ENCODE measurements at places on chromosomes 12 and 14.
A peak's percentile ranks its signal among the peaks of the same experiment; 100 is the strongest.

- no peak for DNase-seq
Measured at GRCh38 chr14:71049435-71050133, 142.3 kb downstream of the PCNX1 start.

- DNase-seq: peak; percentile 84
Measured at GRCh38 chr12:109557805-109558204, 15.5 kb downstream of the MMAB start.

DNA sequence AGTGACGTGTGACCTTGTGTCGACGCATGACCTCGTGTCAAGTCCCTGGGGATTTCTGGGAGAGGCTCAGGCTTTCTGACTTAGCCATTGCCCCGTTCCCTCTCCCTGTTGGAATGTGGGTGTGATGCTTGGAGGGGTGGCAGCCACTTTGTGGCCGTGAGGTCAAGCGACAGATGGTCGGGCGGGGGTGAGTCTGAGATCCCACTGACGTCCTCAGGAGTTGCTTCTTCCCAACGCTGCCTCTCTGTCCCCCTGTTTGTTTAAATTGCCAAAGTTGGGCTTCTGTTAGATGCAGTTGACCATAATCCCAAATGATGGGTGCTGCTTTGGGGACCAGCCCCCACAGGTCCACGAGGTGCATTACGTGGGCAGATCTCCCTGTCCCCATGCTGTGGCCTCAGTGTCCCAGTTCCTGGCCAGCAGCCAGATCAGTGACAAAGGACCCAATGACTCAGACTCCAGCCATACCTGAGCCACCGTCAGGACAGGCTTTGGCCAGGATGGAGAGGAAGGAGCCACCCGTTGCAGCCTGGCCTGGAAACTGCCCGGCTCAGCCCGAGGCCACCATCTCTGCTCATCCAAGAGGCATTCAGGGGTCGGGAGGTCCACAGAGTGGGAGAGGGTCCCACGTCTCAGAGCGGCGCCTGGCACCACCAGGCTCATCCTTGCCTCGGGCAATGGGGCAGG lies 34.4 kb upstream of the GALNT9 start:
- no peak for DNase-seq

GRCh38 chr14:90785471-90785870 lies 30.8 kb downstream of the TTC7B start:
- peak; percentile 64 for DNase-seq

- no peak for DNase-seq
Measured at GRCh38 chr14:21234112-21234511, 35.1 kb downstream of the HNRNPC start.

DNA sequence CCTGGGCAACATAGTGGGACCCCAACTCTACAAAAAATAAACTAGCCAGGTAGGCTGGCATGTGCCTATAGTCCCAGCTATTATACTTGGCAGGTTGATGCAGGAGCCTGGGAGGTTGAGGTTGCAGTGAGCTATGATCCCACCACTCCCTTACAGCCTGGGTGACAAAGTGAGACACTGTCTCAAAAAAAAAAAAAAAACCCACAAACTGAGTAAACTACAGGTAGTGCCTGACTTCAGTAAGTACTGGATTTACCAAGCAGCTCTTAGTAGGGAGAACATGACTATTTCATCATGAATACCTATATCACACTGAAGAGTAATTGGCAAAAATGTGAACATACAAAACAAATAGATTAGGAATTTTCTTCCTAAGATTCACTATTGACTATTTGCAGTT lies 32.4 kb upstream of the AP4S1 start:
- no peak for DNase-seq

- DNase-seq: no peak
Measured at GRCh38 chr14:66078006-66078405, 408.2 kb upstream of the CCDC196 start.

DNA sequence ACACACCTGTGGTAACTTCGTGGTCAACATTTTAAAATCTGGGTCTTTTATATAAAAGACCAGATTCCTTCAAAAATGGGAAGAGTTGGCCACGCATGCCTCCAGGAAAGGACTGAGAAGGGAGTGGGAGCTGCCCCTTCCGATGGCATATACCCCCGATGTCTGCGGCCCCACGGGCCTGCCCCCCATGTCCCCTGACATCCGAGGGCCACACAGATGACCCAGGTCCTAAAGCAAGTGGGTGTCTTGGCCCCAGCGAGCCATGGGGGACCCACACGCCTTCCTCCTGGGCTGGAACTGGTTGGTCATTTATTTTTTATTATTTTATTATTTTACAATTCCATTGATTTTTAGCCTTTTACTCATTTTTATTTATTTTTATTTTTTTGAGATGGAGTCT lies 142.5 kb downstream of the PIWIL1 start:
- no peak for DNase-seq

DNA sequence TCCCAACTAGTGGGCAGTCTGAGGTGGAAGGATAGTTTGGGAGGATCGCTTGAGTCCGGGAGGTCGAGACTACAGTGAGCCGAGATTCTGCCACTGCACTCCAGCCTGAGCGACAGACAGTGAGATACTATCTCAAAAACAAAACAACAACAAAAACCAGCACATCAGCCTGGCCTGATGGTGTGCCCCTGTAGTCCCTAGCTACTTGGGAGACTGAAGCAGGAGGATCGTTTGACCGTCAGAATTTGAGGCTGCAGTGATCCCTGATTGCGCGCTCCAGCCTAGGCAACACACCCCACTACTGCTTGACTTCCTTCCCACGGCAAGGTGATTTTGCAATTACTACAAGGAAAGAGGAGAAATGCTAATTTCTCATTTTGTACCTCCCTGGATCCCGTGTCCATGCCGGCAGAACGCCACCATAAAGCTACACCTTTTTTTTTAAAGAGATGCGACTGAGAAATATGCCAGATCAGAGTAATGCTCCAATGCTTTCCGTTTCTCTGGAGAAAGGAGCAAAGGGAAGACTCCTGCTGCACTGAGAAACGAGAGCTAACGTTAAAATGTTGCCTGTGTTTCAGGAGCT lies 672 bp upstream of the SCFD1 start:
- peak; percentile 48 for DNase-seq

GRCh38 chr14:67704484-67705089 lies 2.9 kb downstream of the RDH12 start:
- peak; percentile 77 for DNase-seq

DNA sequence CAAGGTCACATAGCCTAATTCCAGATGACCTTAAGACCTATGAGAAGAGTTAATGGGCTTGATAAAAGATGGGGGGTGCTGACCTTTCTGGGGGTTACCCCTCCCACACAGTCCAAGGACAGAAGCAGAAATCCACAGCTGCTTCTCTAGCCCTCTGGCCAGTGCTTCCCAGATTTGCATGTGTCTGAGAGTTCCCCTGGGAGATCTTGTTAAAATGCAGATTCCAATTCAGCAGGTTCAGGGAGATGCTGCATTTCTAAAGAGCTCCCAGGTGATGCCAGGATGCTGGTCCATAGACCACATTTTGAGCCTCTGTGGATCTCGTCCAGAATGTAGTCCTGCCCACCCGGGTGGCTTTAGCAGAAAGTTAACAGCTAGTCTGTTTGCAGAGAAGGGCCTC lies 82.1 kb downstream of the WSCD2 start:
- no peak for DNase-seq

DNA sequence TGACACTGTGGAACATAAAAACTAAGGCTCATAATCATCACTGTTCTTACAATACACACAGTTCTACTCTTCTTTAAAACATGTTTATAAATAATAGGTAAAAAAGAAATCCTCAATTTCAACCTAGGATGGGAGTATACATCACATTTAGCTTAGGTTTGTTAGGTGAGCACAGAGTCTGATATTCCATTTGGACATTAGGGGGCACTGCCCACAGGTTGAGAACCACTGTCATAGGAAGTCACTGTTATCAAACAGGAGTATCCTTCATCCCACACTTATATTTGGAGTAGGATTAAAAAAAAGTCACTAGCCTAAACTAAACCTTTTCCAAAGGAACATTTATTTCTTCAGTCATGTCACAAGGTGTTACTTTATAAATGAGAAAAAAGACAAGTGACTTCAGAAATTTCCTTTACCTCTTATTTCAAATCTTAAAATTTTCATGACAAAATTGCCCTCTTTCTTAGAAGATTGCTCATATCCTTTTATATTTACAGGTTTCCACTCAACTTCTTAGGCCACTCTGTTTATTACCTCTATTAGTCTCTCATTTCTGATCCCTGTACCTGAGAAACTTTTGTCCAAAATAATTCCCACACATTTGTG lies 240.6 kb downstream of the CPNE8 start:
- peak; percentile 25 for DNase-seq

GRCh38 chr12:67414011-67414715 lies 145.0 kb downstream of the CAND1 start:
- DNase-seq: no peak

- DNase-seq: peak; percentile 75
Measured at GRCh38 chr12:122422730-122423257, 325 bp upstream of the CLIP1 start.

- no peak for DNase-seq
Measured at GRCh38 chr12:48276621-48277020, 73.5 kb upstream of the OR10AD1 start.

DNA sequence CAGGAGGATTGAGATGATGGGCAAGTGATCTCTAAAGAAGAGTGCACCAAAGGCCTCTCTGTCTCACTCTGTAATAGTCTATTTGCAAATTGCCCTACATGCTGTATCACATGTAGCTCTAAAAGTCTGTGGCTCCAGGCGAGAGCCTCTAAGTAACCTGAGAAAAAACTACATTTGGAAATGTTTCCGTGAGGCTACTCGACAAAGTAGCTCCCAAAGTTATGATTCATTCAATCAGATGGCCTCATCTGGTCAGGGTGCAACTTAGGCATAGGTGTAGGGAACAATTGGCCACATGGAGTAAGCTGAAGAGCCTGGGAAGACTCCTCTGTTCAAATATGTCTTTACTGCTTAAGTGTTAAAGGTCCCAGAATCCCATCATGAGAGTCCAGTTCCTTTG lies 155.4 kb upstream of the PLEKHG7 start:
- DNase-seq: no peak

GRCh38 chr12:118061011-118061872 lies at the start of gene WSB2:
Gene WSB2 (minus strand): TSS chr12:118061179. CDS start chr12:118061048, 131 bp downstream.
- peak; percentile 59 for DNase-seq

GRCh38 chr12:49674318-49674981 lies 32.8 kb downstream of the FMNL3 start:
- no peak for DNase-seq

DNA sequence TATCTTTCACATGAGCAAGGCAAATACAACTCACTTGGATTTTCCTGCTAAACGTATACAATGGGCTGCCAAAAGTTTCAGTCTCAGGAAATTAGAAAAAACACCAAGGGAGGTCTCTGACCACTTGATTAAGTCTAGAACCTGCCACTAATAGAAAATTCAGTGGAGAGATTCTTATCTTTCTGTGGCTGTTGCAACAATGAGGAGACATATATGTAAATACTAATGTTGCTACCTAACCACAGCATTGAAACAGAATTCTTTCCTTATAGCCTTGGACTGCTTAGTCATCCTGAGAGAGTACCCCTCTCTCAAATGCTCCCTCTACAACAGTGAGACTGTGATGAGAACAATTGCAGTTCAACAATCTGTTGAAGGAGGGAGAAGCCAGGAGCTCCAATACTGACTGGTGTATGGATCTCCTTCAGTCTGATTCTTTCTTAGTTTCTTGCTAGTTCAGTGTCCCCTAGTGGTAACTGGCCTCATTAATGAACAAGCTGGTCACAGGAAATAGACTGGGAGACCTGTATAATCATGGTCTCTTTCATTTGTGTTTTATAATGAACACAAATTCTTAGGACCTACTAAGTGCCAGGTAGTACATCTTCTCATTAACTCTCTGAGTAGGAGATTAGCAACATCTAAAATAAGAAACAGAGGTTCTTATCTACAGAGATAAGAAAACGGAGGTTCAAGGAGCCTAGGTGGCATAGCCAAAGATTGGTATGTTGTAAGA lies 164.5 kb downstream of the SLC38A4 start:
- DNase-seq: peak; percentile 89

GRCh38 chr14:94676495-94677185 lies 64.4 kb downstream of the SERPINA3 start:
- no peak for DNase-seq

- DNase-seq: peak; percentile 16
Measured at GRCh38 chr12:72274931-72275330, 2.8 kb downstream of the TRHDE start.

GRCh38 chr12:7207866-7208625 lies 18.6 kb downstream of the PEX5 start:
- no peak for DNase-seq

DNA sequence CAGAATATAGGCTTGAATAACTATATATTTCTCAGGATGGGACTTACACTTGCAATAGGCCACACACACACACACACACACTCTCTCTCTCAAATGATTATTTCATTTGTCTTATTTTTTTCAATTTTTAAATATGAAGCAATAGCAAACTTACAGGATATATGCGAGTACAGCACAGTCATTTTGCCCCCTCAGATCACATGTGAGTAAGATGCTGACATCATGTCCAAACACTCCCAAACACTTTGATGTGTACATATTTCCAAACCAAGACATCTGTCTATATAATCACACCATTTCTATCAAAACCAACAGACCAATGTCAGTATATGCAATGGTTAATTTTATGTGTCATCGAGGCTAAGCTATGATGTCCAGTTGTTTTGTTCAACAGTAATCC lies 1535.9 kb upstream of the FLRT2 start:
- no peak for DNase-seq

DNA sequence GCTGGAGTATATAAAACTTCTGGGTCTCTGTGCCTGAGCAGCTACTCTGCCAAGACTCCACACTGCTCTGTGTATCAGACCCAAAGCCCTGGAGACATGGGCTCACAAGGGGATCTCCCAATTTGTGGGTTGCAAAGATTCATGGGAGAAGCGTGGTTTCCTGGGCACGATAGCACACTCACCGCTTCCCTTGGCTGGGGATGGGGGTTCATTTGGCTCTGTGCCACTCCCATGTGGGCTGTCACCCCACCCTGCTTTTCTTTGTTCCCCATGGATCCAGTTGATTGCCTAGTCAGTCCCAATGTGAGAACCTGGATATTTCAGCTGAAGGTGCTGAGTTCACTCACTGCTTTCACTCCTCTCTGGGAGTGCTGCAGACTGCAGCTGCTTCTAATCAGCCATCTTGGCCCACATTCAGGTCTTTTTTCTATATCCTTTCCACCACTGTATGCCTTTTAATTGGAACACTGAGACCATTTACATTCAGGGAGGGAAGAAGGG lies 40.0 kb upstream of the PCNX4 start:
- peak; percentile 1 for DNase-seq

GRCh38 chr14:24430682-24431568 lies 1.2 kb downstream of the KHNYN start:
- peak; percentile 48 for DNase-seq

DNA sequence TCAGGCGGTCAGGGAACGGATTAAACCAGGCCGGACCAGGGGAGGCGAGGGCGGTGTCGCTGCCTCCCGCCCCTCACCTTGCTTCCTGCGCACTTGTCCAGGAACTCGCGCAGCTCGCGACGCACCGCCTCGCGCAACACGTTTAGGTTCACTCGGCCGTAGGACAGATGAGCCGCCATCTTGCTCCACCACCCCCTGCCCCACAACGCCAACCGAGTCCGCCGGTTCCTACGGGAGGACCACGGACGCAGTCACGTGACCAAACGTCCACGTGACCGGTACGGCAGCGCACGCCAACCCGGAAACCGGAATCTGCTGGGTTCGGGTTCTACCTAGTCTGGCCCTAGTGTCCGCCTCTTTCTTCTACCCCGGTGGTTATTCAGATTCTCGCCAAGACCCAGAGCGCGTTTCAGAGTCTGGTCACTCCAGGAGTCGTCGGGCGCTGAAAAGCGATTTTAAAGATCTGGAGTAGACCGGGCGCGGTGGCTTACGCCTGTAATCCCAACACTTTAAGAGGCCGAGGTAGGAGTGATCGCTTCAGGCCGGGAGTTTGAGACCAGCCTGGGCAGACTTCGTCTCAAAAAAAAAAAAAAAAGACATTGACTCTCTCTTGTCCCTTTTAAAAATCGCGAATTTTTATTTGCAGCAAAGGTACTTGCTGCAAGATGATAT lies at the start of gene VPS33A:
Gene VPS33A (minus strand): TSS at position 265 of the 672 bp plus-strand sequence. CDS start 86 bp downstream, at position 179.
- peak; percentile 99 for DNase-seq

Data from NB4 (cell line).